ENCODE measurements at places on chromosomes 5 and 9.
A peak's percentile ranks its signal among the peaks of the same experiment; 100 is the strongest.

DNA sequence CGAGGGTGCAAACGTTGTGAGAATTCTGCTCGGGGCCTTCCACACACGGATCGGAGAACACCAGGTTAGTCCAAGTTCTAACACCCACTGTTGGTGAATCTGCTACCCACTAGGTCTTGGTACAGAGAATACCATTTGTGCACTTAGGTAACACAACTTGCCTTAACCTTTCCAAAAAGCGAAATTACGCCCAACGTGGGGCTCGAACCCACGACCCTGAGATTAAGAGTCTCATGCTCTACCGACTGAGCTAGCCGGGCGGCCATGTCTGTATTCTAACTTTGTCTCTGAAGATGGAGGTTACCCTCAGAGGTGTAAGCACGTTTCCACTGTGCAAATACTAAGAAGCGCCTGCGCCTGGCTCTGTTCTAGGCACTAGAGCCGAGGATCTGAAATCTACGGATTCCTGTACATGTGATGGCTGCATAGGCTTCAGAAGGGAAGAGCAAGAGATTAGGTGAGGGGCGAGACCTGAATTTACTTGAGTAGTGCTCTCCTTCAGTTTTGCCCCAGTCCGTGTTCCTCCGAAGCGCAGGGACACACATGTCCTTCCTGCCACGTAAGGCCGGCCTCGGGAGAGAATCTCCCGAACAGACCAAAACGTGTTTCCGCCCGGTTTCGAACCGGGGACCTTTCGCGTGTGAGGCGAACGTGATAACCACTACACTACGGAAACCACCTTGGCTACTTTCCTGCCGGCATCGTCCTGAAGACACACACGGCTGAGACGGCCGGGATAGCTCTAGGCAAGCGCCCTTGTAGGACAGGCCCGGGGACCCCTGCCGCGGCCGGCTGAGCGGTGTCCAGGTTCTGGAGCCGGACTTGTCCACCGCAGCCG, 1.1 kb upstream of the TRIM41 start:
- peak; percentile 57 for DNase-seq

DNA sequence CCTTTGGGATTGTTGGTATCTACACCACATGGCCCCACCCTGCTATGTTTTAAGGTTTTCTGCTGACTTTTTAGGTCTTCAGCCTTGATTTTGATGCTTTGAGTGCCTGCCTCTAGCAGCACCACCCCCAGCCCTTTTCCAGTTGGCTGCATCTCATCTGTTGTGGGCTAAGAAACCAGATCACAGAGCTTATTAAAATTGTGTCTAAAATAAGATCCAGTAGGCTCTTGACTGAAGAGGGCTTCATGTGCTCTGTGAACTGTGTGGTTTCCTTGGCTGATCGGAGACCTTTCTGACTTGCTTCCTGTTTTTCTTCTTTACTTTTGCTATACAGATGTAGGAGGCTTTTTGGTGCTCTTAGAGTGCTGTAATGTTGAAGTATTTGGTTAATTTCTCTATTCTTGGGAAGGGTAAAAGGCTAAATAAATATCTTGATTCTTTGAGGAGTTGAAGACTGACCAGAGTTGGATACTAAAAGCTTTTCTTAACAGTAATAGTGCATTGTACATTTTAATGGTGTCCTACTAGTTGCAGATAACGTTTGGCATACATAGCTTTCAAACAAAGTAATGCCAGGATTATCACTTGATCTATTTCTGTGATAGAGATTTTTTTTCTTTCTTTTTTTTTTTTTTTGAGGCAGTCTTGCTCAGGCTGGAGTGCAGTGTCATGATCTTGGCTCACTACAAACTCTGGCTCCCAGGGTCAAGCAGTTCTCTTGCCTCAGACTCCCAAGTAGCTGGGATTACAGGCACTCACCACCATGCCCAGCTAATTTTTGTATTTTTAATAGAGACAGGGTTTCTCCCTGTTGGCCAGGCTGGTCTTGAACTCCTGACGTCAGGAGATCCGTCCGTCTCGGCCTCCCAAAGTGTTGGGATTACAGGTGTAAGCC, 4.5 kb downstream of the UBE2D2 start:
- no peak for DNase-seq

- no peak for DNase-seq
These were observed 181.4 kb downstream of the LURAP1L start for GRCh38 chr9:12956261-12956660.

- DNase-seq, result no peak
These were observed 101.8 kb downstream of the PCSK1 start for GRCh38 chr5:96331210-96331609.

GRCh38 chr9:33167972-33168461, 881 bp upstream of the B4GALT1 start:
- DNase-seq, result no peak

DNA sequence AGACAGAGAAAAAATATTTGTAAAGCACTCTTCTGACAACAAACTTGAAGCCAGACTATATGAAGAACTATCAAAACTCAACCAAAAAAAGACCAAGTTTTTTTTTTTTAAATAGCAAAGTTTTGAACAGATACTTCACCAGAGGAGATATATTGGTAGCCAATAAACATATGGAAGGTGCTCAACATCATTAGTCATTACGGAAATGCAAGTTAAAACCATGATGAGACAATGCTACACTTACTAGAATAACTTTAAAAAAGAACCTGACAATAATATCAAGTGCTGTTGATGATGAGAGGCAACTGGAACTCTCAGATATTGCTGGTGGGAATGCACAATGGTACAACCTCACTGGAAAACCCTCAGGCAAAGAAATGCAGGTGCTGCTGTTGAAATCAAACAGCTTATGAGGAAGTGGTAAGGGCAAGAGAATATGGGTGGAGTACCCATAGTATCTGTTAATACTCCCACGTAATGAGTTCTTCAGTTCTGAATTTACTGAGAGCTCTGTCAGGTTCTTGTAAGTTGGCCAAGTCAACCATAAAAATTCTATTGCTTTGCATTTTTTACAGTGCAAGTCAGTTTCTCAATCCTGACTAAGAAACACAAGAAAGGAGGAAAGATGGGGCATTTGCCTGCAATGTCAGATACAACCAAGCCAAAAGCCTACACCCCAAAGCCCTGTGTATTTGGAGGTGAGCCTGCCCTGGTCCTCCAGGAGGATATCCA, 87.3 kb upstream of the GNAQ start:
- DNase-seq, result no peak

DNA sequence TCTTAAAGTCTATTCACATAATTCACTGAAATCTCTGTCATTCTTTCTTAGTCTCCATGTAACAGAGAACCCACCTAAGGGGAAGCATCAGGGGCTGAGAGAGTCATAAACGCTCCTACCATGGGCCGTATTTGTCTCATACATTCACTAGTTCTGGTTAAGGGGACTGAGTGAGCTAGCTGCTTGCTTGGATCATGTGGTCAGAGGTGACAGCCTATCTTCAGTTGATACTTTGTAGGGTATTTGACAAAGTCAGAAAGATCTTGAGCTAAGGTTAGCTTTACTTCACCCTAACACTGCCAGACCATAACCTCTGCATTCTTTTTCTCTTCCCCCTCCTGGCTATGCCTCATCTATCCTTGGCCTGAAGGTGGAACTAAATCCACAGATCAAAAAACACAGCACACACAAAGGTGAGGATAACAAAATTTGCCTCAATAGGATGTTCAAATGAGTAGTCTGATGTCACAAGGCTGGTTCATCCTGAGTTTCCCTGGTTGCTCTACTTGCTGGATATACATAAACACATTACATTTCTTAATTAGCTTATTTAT, 66.5 kb downstream of the MARCHF3 start:
- DNase-seq, result no peak

DNA sequence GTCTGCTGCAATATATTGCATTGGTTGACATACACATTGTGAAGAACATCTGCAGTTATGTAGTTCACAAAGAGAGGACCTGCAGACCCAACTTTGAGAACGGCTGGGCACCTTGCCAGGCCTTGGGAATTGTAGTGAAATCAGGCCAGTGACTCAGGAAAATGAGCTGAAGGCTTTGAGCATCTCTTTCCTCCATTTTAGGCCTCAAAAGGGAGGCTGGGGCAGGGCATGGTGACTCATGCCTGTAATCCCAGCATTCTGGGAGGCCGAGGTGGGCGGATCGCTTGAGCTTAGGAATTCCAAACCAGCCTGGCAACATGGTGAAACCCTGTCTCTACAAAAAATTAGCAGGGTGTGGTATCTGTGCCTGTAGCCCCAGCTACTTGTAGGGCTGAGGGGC, 1.4 kb upstream of the IPPK start:
- DNase-seq, result peak; percentile 14

DNA sequence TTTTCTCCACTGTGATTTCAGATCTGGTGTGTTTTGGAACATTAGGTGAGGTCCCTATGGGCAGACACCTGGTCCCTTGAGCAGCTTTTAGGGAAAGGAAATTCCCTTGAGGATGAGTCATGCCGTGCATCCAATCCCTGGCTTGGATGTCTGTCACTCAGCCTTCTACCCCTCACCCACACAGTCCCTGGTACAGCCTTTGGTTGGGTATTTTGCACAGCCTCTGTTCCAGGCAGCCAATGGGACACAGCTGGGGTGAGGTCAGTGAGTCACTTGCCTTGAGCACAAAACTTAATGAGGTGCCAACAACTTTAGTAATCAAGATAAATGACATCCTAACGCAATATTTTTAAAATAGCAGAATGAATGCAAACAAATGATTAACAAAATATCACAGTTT, 22.7 kb upstream of the SVEP1 start:
- DNase-seq, result no peak

- no peak for DNase-seq
These were observed 201.4 kb downstream of the ADAMTSL1 start for GRCh38 chr9:18675332-18675731.

GRCh38 chr5:54457094-54457862, 1.8 kb downstream of the HSPB3 start:
- peak; percentile 35 for DNase-seq

GRCh38 chr9:98302150-98302549, 46.7 kb upstream of the TBC1D2 start:
- DNase-seq, result no peak

GRCh38 chr9:135220601-135221575, 133.4 kb downstream of the OLFM1 start:
- no peak for DNase-seq

GRCh38 chr5:113099822-113100221, 123.2 kb downstream of the DCP2 start:
- no peak for DNase-seq

DNA sequence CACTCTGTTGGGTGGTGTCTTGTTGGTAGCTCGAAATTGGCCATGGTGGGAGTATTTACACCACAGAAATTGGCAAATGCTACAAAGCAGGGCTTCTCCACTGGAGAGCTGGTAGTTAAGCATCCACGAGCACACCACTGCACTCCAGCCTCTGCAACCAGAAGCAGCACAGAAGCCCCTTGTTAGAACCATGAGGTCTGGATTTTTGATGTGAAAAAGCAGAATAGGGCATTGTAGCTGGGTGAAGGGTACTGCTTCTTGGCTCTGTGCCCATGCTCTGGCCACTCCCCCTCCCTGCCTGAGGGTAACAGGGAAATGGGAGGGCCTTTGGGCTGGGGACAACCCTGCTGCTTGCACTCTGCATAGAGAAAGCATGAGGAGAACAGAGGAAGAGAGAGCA, 81.2 kb upstream of the UBTD2 start:
- no peak for DNase-seq

GRCh38 chr5:121273833-121274433, 577.7 kb upstream of the FTMT start:
- DNase-seq, result peak; percentile 3

DNA sequence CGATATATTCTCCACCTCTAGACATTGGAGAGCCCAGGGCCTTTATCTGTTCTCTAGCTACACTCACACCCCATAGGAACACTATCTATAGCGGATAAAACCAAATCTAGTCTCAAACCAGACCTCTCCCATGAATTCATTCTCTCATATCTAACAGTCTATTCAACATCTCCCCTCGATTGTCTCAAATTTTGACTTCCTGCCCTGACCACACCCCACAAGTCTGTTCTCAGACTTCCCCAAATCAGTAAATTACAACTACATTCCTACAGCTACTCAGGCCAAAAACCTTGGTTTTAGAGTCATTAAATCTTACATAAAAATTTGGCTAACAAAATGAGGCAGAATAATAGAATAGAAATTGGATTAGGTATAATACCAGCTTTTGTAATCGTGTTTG, 12.5 kb upstream of the SLC1A3 start:
- no peak for DNase-seq

DNA sequence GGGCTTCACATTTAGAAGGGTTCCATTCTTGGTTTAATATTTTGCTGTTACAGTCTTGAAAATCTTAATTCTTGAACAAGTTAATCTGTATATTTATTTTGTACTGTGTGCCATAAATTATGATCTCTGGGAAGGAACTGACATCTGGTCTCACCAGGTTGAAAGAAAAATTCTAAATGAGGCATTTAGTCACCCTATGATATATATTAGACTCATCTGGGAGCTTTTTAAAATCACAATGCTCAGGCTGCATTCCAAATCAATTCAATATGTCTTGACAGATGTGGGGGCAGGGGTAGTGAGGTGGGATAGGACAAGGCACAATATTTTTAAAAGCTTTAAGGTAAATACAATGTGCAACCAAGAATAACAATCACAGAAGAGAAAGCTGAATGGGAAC, 569.2 kb downstream of the PRR16 start:
- no peak for DNase-seq

- no peak for DNase-seq
These were observed 27.2 kb downstream of the NEUROG1 start for GRCh38 chr5:135508496-135509005.

DNA sequence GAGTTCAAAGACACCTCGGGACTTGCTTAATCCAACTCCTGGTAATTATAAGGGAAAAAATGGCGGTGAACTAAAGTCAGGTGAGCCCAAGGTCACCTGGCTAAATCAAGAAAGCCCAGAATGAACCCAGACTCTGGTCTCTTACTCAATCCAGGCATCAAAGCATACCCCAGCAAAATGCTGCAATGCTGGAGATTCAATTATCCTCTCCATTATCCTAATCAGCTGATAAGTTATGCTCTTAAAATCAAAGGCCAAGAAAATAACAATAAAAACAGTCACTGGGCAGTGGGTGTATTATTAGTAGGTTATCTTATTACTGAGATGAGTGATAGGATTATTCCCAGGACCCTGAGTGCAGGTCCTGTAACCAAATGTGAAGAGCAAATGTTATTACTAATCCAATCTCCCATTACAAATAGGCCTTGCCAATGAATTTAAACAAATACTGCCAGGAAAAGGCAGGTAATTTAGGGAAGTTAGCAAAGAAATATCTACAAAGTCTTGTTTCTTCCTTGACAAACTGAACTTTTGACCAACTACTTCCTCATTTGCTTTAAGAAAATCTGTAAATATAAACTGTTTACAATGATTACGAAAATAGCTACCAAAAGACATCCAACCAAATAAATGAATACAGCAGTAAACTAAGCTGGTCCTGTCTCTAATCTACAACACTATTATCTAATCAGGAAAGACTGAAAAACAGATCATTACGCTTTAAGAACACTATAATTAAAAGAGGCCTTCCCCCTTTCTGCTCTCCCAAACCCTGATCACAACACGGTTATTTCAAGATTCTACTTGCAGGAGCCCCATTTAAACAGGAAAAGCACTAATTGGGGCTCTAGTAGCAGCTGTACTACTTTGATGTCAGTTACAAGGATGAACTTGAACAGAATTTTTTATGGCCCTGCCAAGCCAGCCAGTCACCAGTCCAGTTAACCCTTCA, 103.2 kb downstream of the MED27 start:
- no peak for DNase-seq

Measured in HTR-8/SVneo (cell line).